Non-pigmented ciliary epithelial cell (primary cell): ENCODE measurements at places on chromosomes 5 and 9.

DNA sequence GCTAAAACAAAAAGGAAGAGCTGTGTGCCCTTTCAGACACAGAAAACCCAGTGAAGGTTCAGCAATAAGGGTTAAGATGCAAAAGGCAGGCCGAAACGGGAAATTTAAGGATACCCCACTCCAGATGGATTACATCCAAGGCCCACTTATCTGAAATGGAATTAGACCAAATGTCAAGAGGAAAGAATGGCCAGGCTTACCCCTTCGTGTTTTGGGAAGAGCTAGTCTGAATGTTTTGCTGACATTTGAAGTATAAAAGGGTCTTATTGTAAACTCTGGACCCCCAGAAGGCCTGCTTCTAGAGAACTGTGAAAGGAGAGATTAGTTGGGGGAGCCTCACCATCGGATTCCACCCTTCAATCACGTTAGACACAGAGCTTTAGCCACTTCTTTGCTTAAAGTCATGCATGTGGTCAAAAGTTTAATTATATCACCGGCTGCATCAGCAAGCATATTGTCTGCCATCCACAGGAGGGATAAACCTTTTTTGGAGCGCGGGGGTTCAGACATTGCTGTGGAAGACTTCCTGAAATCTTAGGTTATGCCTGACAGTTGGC, 93.3 kb downstream of the EFNA5 start:
- DNase-seq = no peak

- no peak for DNase-seq
Observed at GRCh38 chr5:181130832-181131496, at the start of gene OR2V1. TSS of gene OR2V1 (minus strand) at chr5:181131169. CDS start at chr5:181125304, 5,865 bp downstream.

DNA sequence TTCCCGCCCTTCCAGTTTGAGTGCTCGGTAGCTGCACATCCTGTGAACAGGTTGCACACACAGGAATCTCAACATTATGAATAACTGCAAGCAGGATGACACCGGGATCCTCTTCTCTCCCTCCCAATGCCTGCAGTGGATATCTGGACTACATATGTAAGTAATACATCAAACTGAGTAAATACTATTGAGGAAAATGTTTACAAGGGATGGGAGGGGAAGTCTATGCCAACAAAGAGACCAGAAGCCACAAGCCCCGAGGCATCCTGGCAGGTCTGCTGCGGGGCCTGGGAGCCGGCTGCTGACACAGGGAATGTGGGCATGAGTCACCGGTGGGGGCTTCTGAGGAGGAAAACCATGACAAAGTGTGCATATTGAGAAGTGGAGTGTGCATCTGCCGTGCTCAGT, 8.6 kb upstream of the ANKRD33B start:
- DNase-seq = no peak

- DNase-seq = no peak
Observed at GRCh38 chr9:3751125-3751758, 225.4 kb upstream of the RFX3 start.

- DNase-seq = peak; percentile 97
Observed at GRCh38 chr5:33321026-33321425, 119.7 kb upstream of the TARS1 start.

DNA sequence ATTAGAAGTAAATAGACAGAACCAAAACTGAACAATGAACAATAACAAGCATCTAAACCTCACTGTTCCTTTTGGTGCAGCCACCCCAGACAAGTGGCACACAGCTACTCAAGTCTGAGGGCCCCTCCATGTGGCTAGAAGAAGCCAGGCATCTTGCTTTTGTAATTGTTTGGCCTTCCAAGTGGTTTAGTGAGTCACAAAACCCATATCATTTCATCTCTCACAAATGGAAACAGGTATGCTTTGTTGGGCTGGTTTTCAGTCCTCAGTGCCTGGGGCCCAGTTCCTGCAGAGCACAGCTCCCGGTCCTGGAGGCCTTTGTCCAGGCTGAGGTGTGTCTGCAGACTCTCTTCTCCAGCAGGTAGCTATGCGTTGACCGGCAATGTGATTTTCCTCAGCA, 16.7 kb downstream of the PRLR start:
- DNase-seq = no peak

DNA sequence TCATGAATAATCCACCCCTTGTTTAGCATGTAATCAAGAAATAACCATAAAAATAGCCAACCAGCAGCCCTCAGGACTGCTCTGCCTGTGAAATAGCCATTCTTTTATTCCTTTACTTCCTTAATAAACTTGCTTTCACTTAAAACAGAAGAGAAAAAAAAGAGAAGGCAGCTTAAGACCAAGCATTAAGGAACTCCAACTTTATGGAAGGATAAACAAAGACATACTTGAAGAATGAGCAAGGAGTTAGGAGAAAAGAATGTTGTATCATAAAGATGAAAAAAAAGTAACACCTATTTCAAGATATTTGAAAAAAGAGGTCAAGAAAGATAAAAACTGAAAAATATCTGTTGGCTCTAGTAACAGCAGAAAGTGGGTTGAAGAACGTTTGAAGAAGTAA, 107.6 kb downstream of the RNF180 start:
- no peak for DNase-seq

DNA sequence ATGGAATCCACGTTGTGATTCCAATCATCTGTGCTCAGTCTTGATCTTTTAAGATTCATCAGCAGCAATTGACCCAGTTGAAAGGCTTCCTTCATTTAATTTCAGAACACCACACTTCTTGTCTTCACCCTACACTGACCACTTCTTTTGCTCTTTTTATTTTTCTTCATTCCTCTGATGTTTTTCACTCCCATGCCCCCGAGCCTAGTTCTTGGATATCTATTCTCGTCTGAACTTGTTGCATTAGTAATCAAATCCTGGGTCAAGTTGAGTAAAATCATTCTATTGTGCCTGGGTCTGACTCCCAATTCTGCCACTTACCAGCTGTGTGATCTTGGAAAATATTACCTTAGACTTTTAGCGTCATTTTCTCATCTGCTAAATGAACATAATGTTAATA, 356.5 kb downstream of the CDH12 start:
- DNase-seq = no peak

DNA sequence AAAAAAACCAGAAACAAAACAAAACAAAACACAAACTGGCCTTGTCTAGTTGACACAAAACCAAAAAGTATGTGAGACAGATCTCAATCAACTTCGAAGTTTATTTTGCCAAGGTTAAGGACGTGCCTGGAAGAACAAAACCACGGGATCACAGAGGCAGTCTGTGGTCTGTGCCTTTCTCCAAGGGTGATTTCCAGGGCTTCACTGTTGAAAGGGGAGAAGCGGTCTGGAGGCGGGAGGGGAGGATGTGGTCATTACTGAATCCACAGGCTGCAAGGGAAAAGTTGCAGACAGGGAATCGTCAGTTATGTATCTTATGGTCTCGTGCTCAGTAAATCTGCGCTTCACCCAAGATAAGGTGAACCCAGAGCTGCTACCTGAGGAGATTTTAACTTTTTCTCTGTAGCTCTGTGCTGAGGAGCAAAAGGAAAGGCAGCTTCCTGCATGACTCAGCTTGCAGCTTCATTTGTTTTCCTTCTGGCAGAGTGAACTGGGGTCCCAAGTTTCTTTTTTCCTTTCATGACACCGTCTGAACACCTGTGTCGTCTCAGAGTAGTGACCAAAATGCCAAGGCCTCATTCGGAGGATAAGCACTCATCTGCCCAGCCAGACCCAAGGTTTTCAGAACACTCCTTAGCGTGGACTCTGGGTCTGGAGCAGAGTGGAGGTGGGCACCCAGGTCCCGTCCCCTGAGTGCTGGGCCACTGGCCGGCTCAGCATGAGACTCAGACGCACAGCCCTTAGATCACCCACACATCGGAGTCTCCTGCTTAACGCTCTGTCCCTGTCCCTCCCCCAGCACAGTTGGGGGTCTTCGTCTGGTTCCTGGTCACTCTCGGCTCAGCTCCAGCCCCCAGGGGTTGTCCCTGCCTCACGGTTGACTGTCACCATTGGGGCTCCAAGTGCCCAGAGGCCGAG, 25.9 kb downstream of the ROPN1L start:
- DNase-seq = no peak

GRCh38 chr5:160959804-160960203, 107.8 kb upstream of the ATP10B start:
- no peak for DNase-seq

- no peak for DNase-seq
Observed at GRCh38 chr5:144143625-144144024, 26.8 kb downstream of the YIPF5 start.

- DNase-seq = no peak
Observed at GRCh38 chr5:93674866-93675459, 66.4 kb downstream of the POU5F2 start.

DNA sequence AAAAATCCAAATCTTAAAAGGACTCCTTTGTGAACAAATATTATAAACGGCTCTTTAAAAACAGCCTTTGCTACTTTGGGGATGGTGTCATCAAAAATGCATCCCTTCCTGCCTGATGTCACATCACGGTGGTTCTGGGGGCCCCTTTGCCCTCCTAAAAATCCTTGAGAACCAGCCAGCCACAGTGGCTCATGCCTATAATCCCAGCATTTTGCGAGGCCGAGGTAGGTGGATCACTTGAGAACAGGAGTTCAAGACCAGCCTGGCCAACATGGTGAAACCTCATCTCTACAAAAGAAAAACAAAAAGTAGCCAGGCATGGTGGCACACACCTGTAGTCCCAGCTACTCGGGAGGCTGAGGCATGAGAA, 43.9 kb downstream of the FNBP1 start:
- DNase-seq = no peak

- DNase-seq = no peak
Observed at GRCh38 chr5:91487420-91487819, 104.3 kb upstream of the ARRDC3 start.

GRCh38 chr9:76926846-76927245, 20.9 kb upstream of the PRUNE2 start:
- no peak for DNase-seq

DNA sequence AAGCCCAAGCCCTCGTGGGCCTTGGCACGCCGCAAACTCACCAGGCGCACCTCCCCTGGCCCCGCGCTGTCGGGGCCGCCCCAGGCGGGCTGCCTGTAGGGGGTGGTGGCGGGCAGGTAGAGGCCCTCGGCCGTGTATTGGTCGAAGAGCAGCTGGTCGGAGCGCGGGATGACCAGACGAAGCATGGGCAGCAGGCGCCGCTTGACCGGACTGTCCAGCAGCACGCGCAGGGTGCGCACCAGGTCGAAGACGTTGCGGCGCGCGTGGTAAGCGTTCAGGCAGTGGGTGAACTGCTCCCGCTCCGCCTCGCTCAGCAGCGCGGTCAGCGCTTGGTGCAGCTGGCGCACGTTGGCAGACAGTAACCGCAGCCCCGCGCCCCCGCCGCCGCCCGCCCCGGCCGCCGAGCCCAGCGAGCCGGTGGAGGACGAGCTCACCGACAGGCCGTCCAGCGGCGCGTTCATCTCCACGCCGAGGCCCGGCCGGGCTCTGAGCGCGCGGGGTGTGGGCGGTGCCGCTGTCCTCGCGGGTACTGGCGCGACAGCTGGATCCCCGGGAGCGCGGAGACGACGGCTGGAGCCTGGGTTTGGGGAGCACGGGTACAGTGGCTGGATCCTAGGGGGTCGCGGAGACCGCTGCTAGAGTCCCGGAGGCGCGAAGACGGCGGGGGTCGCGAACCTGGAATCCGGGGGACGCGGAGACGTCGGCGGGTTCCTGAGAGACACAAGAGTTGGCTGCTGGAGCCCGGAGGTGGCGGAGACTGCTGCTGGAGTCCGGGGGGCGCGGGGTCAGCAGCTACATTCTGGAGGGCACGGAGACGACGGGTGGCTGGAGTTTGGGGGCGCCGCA, 709 bp downstream of the WHRN start:
- no peak for DNase-seq

GRCh38 chr5:126641387-126641786, 40.6 kb downstream of the PHAX start:
- DNase-seq = no peak

DNA sequence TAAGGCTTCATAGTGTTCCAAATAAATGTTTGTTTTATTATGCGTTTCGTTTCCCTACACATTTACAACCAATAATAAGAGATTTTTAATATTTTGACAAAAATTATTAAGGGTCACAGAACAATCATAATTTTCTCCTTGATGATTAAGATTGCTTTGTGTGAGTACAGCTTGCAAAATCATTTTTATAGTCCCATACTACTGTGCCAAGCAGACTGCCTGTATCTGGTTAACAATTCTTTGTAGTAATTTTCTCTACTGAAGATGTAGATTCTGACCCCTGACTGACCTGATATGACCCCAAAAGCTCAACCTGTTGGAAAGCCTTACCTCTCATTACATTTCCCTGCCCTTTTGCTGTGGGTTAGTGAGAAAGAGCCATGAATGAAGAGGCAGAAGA, 311.9 kb upstream of the PIK3R1 start:
- DNase-seq = no peak

GRCh38 chr5:158022837-158023236, 163.9 kb upstream of the CLINT1 start:
- no peak for DNase-seq

DNA sequence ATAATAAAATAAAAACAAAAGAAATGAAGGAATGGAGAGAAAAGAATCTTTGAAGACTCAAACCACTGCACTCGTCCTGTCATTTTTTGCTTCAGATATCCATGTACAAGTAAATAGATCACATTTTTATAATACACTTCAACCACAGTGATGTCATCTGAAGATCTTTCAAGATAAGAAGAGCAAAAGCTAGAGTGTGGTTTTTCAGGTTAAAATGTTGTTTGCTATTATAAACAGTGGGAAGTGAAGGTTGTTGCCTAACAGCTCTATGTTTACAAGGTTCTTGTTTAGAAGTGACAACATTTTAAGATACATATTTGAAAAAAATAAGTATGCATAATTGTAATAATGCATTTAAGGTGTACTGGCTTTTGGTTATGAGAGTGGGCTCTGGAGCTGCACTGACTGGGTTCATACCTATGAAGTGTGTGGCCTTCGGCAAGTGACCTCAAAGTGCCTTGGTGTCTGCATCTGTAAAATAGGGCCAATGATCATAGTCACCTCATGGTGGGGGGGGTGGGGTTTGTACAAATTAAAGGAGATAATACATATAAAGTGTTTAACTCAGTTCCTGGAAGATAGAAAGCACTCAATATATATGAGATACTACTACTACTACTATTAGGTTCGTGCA, 45.5 kb upstream of the IL7R start:
- peak; percentile 26 for DNase-seq

DNA sequence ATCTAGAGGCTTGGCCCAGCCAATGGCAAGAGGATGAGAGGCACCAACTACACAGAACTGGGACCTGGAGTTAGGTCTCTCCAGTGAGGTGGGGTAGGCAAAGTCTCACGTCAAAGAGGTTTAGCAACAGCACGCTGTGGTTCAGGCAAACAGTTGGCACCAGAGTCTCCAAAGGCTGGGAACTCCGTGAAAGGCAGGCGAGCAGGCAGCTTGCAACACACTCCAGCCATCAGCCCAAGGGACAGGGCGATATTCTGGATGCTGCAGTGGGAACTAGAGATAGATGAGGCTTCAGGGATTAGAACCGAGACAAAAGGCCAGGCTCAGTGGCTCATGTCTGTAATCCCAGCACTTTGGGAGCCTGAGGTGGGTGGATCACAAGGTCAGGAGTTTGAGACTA, 129.1 kb downstream of the PDZD2 start:
- DNase-seq = no peak

GRCh38 chr9:70398145-70398556, 16.3 kb downstream of the KLF9 start:
- DNase-seq = no peak

- DNase-seq = no peak
Observed at GRCh38 chr9:133814586-133815208, 76.5 kb upstream of the SARDH start.
